SK-N-MC (cell line): ENCODE measurements at places on chromosomes 12 and 14.

GRCh38 chr12:93341409-93342049 lies 36.2 kb upstream of the NUDT4 start:
- DNase-seq = no peak

GRCh38 chr12:56234746-56235436 lies 5.0 kb downstream of the SLC39A5 start:
- no peak for DNase-seq

DNA sequence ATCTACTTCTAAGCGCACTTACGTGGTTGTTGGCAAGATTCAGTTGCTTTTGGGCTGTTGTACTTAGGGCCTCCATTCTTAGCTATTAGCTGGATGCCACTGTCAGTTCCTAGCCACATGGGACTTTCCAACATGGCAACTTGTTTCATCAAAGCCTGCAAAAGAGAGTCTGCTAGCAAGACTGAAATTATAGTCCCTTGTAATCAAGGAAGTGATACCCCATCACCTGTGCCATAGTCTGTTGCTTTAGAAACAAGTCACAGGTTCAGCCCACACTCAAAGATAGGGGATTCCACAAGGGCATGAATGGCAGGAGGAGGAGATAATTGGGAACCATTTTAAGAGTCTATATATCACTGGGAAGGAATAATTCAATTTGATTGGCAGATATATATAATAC lies 27.1 kb upstream of the SLC17A8 start:
- DNase-seq = no peak

GRCh38 chr14:27391331-27391730 lies 793.5 kb upstream of the NOVA1 start:
- DNase-seq = no peak

DNA sequence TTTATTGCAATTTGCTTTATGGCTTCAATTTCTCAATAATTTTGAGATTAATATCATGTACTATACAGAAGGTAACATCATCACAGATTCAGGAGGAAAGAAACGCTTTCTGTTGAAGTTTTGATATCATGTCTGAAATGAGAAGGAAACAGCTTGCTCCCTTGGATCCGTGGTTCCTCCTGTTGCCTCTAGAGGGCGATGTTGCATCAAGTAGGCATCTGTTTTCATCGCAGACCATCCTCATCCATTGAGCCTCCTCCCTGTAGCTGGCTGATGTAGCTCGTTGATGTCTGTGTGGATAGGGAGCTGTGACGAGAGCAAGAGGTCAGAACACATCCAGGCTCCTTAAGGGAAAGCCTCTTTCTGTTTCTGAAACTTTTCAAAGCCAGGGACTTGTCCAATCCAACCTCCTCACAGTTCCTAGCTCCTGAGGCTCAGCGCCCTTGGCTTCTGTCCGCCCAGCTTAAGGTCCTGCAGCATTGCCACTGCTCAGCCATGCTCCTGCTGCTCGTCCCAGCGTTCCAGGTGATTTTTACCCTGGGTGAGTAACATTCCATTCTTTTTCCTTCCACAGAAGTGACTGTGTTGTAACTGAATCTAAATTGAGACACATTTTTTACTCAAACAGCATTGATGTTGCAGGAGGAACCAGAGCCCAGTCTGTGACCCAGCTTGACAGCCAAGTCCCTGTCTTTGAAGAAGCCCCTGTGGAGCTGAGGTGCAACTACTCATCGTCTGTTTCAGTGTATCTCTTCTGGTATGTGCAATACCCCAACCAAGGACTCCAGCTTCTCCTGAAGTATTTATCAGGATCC lies 304.8 kb upstream of the OR4E1 start:
- peak; percentile 62 for DNase-seq
